ENCODE measurements at places on chromosomes 1 and 21.

DNA sequence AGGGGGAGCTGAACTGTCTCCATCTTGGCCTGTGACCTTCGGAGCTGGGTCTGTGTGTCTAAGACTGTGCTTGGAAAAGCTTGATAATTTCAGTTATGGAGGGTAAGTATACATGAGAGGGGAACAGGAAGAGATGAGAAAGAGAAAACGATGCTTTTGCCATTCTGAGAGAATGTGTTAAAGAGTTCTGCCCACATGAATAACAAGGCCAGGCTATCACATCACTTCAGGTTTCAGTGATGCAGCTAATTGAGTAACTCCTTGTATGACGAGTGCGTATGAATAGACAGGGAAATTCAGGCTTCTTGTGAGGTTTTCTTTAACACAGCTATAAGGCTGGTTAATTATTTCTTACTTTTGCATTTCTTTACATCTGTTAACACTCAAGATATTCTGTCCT lies 81.0 kb downstream of the PLPPR5 start:
- no peak overlapping the region for H3K4me3 ChIP-seq
- no peak for DNase-seq
- no peak overlapping the region for H3K27ac ChIP-seq
- H3K36me3 ChIP-seq, result no peaks in the 10 kb centered on the region

DNA sequence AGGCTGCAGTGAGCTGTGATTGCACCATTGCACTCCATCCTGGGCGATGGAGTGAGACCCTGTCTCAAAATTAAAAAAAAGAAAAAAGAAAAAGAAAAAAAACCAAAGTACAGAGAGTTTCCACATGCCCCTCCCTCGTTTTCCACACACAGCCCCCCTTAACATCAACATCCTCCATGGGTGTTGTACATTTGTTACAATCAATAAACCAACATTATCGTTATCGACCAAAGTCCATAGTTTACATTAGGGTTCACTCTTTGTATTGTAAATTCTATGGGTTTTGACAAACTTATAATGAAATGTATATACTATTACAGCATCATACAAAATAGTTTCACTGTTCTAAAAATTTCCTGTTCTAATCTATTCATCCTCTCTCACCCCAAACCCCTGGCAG lies 15.9 kb upstream of the TINAGL1 start:
- no peak overlapping the region for H3K4me3 ChIP-seq
- DNase-seq, result no peak
- no peaks in the 10 kb centered on the region for H3K4me1 ChIP-seq
- H3K27me3 ChIP-seq, result no peaks in the 10 kb centered on the region
- no peaks in the 10 kb centered on the region for H3K36me3 ChIP-seq
- no peak overlapping the region for H3K27ac ChIP-seq

- H3K27me3 ChIP-seq, result no peaks in the 10 kb centered on the region
- no peak overlapping the region for H3K4me3 ChIP-seq
Measured at GRCh38 chr1:113452921-113453770, 62.8 kb downstream of the MAGI3 start.

- no peak overlapping the region for H3K4me3 ChIP-seq
- H3K36me3 ChIP-seq, result no peaks in the 10 kb centered on the region
- H3K27me3 ChIP-seq, result no peaks in the 10 kb centered on the region
- no peaks in the 10 kb centered on the region for H3K4me1 ChIP-seq
- H3K27ac ChIP-seq, result no peak overlapping the region
Measured at GRCh38 chr1:178506177-178506576, 6.7 kb upstream of the TEX35 start.

DNA sequence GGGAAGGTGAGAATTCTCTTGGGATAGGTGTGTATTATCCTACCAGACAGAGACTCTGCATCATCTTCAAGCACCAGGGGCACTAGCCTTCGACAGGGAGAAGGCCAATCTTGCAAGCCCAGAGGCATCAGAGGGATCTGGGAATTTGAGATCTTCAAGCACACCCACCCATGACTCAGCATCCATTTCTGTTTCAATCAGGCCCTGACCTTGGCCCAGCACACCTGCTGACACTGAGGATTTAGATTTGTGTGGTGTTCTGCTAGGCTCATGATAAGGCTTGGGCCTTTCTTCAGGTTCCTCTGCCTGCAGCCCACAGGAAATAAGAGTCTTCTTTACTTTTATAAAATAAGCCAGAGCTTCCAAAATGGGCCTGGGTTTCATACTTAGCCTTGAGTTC lies 6.6 kb upstream of the PCP4 start:
- H3K27ac ChIP-seq, result no peak overlapping the region
- no peaks in the 10 kb centered on the region for H3K4me1 ChIP-seq
- no peaks in the 10 kb centered on the region for H3K36me3 ChIP-seq
- H3K27me3 ChIP-seq, result no peaks in the 10 kb centered on the region
- no peak overlapping the region for H3K4me3 ChIP-seq
- no peak for DNase-seq

DNA sequence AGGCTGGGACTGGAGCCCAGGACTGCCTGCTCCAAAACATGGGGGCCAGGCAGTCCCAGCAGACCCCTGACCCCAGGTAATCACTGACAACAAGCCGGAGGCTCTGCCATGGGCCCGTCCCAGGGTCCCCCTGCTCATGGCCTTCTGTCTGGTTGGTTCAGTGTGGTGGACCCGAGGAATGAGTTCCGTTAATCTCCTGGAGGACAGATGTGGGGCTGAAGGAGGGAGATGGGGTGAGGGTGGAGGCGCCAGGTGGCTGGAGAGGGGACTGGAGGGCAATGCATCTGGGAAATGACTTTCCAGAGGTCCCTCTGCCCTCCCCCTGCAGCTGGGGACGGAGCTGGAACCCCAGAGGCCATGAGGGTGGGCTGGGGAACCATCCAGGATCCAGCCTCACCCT lies 103.2 kb downstream of the EBNA1BP2 start:
- peaks cover 5% of the 10 kb centered on the region for H3K4me1 ChIP-seq
- no peak overlapping the region for H3K4me3 ChIP-seq
- H3K27me3 ChIP-seq, result no peaks in the 10 kb centered on the region
- DNase-seq, result no peak
- H3K27ac ChIP-seq, result no peak overlapping the region

Data from effector memory CD4-positive, alpha-beta T cell (primary cell).